ENCODE measurements at places on chromosomes 2 and 18.

DNA sequence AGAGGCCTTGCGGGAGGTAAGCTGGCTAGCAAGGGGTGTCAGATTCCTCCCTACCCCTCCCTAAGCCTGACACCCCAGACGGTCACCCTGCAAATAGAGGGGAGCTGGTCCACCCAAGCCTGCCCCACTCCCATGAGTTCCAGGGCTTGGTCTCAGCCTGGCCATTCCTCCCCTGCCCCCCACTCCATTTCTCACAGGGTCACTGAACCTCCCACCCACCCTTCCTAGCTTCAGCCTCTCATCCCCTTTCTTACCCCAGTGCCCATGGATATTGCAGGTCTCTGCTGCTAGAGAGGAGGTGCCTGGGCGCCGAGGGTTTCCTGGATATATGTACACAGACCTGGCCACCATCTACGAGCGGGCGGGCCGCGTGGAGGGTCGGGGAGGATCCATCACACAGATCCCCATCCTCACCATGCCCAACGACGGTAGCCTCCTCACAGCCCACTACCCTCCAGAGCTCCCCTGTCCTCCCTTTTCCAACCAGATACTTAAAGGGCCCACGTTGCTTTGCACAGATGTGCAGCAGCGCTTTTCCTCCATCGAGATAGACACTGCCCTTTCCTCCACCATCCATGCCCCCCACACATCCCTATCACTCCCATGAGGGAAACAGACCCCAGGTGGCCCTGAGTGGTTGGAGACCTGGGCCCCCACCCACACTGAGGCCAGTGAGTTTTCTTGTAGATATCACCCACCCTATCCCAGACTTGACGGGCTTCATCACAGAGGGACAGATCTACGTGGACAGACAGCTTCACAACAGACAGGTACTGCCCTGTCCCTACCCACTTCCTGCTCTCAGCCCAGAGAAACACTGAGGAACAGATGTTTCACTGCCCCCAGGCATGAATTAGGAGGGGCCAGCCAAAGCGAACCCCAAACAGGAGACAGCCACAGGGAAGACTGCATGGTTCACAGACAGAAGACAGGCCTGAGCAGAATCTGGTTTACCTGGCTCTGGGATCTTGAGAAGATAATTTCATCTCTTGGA, 15.2 kb upstream of the ANKRD53 start:
- DNase-seq: no peak

DNA sequence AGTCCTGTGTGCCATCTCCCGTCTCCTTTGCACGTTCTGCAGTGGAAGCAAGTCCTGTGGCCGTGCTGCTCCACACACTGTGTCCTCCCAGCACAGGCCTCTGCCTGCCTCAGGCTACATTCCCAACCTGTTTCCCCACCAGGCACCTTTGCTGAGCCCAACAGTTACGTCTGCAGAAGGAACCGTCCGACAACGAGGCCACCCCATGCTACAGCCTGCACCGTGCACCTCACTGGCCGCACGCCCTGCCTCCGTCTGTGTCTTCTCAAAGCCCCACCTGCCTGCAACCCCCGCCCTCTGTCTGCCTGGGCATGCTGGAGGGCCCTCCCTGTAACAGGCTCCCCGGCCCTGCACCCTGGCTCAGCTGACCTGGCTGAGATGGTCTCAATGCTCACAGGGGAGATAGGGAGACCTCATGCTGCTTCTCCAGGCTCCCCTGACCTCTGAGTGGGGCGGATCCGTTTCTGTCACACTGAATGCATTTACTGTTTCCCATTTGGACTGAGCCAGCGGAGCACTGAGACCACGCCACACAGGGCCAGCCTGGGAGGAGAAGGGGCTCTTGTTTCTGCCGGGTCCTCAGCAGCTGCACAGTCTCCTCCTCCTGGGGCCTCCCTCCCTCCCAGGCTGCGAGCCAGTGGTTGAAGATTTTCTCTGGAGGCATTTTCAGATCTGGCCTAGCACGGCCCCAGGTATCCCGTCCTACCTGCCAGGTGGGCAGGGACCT, 109.1 kb upstream of the OTOS start:
- no peak for DNase-seq

GRCh38 chr2:239282448-239283287, 118.2 kb downstream of the HDAC4 start:
- no peak for DNase-seq

DNA sequence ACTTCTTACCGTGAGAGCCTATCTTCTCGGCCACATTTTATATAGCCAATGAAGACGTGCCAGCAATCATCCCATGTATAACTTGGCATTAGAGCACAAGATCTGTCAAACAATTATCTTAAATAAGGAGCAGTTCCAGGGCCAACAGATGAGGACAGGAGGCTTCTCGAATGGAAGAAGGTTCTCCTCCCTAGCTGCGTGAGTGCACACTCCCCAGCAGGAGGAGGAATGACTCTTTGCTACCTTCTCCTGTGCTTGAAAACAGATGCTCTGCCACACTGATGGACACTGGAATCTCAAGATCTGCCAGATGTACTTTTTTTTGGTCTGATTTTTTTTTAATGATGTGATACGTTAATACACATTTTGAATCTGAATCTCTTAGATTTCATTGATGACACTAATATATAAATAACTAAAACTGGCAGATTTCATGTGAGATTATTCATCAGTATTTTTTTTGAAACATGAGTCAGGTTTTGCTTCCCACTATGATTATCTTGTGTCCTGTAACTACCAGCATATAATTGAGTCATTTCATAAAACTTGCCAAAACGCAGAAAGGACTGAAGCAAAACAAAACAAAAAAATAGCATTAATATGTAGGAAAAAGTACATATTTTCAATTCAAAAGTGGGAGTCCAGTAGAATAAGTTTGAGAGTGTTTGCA, 626 bp upstream of the VIT start:
- DNase-seq: no peak

GRCh38 chr18:35455926-35456763, 41.6 kb downstream of the INO80C start:
- DNase-seq: no peak

- no peak for DNase-seq
These were observed 124.7 kb downstream of the MEIS1 start for GRCh38 chr2:66559672-66560071.

DNA sequence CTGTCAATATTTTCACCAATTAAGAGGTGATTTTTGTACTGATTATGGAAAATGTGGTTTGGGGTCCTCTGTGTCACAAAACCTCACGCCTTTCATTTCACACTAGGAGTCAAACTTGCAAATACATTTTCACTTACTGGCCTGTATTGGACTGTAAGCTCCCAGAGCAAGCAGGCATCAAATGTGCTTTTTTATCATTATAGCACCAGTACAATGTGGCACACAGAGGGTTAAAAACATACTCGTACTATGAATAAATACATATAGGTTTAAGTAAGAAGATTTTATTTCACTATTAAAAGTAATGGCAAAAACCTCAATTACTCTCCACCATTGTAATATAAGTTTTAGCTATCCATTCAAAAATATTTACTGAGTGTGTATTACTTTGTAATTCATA, 56.7 kb downstream of the ABCB11 start:
- DNase-seq: no peak

- DNase-seq: no peak
These were observed 135.5 kb downstream of the MYO3B start for GRCh38 chr2:170313347-170313991.

DNA sequence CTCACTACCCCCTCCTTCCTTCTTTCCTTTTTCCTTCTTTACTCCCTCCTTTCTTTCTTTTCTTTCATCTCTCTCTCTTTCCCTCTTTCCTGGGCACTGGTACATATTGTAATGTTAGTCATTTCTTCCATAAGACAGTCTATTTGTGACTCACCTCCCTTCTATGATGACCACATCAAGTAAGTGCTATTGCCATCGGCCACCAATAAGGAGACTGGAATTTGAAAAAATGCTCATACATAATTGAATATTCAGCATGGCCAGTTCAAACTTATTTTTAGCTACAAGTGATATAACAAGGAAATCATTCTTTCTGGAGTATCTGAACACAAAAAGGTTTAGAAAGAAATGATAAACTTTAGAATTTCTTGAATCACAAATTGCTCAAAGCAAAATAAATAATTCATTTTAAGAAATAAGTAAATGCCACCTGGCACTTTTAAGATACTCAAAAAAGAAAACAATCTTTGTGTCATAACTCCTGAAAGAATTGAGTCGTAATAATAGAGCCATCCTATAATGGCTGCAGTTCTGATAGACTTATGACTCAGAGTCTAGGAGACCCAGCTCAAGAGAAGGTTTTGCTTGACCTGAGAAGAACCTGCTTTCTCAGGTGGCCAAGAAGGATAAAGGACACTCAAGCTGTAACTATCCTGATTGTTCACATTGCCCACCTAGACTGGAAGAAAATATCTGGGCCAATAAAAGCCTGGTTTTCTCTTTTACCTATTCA, 51.6 kb upstream of the CCBE1 start:
- DNase-seq: no peak

DNA sequence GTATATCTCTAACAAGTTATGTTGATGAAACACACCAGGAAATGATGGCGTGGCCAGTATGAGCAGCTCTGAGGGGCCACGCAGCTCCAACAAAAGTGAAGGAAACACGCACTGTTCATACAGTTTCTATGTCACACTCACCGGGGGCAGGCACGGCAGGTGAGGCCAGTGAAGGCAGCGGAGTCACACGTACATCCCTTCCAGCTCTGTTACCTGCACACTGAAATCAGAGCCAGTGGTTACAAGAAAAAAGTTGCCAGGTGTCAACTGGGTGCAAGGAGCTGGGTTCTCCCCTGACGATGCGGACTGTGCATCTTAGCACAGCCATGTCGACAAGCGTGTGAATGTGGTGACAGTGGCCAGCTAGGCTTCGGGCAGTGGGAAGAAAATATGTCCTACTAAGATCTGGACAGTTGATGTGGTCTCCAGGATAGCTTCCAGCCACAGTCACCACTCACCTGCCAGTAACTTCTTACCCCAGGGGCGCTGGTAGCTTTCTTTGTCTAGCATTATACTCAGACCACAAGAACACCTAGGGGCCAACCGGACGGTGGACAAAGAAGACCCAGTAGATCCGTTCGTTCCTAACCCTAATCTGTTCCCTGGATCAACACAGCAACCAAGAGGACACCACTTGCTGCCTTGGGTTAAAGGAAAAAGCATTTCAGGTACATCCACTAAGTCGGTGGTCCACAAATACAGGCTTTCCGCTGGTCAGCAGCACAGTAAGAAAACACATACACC, 10.1 kb downstream of the HJURP start:
- DNase-seq: no peak

DNA sequence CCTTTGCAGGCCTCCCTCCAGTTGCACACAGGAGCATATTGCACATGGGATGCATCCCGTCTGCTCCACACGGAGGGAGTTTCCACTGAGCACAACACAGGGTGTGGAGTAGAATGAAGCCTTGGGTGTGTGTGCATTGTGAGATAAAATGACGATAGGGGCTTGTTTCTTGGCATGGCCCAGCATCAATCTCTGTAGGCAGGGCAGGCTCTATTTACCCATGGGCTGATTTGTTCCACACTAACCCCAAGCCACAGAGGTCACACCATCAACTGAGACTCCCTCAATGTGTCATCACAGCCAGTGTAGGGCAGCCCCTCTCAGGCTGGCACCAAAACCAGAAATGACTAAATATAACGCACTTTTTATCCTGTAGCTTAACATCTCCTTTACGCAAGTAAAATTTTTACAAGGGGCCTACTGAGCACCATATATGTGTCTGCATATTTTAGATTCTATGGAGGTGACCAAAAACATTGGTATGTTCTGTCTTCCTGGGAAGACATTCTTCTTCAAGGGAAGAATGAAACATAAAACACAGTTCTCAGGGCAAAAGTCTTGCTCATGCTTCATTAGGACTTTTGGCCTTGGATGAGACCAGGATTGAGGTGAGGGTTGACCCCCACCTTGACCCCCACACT, 2.7 kb upstream of the GKN1 start:
- DNase-seq: no peak

- no peak for DNase-seq
These were observed 53.0 kb downstream of the LYPD6 start for GRCh38 chr2:149383340-149383739.

DNA sequence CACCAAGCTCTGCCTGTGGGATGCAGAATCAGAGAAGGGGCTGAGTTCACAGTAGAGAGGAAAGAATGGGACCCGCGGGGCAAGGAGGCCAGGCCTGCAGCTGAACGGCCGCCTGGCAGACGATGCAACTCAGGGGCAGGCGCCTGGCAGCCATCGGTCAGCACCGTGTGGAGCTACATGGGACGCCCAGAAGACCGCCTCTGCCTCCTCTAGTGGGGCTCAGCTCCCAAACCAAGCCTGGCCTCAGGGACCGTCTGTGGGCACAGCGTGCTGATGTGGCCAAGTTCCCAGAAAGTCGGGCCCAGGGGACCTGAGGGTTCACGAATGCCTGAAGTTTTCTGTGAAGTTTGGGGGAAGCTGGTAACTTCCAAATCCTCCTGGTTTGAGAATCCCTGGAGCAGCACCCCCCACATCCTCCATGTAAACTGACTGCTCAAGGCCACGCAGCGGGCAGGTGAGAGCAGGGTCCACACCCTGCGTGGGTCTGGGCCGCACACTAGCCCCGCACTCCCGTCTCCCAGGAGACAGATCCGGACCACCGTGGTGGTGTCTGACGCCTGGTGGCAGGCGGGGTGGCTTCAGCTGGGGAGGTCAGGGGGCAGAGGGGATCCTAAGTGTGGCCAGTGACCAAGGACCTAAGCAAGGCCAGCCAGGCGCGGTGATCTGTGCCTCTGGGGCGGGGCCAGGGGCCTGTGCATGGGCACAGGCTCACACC, 14.6 kb downstream of the SNORC start:
- DNase-seq: no peak
